ENCODE measurements at places on chromosomes 7 and 10.
A peak's percentile ranks its signal among the peaks of the same experiment; 100 is the strongest.

DNA sequence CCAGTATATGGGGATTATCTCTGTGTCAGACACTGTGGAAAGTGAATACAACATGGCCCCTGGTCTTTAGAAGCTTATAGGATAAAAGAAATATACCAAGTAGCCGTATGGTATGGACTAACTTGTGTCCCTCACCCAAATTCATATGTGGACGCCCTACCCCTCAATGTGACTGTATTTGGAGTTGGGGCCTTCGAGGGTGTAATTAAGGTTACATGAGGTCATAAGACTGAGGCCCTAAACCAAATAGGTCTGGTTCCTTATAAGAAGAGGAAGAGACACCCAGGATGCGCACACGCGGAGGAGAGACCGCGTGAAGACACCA lies 36.3 kb downstream of the ASB13 start:
- no peak for DNase-seq
- no peak overlapping the region for H3K4me3 ChIP-seq
- no peak overlapping the region for H3K27ac ChIP-seq
- no peaks in the 10 kb centered on the region for H3K27me3 ChIP-seq
- H3K4me1 ChIP-seq = peaks cover 11% of the 10 kb centered on the region

- H3K27me3 ChIP-seq = no peaks in the 10 kb centered on the region
- no peak overlapping the region for H3K4me3 ChIP-seq
- H3K27ac ChIP-seq = no peak overlapping the region
- no peaks in the 10 kb centered on the region for H3K4me1 ChIP-seq
- no peaks in the 10 kb centered on the region for H3K36me3 ChIP-seq
These were observed 306.2 kb downstream of the CCSER2 start for GRCh38 chr10:84634636-84635035.

- H3K4me3 ChIP-seq = no peak overlapping the region
- peaks cover 6% of the 10 kb centered on the region for H3K36me3 ChIP-seq
- no peak overlapping the region for H3K27ac ChIP-seq
These were observed 6.3 kb downstream of the ABCC2 start for GRCh38 chr10:99788598-99789256.

GRCh38 chr10:89589101-89589720 lies 53.8 kb upstream of the SLC16A12 start:
- no peaks in the 10 kb centered on the region for H3K27me3 ChIP-seq
- H3K4me1 ChIP-seq = no peaks in the 10 kb centered on the region
- no peak for DNase-seq
- no peak overlapping the region for H3K4me3 ChIP-seq
- H3K36me3 ChIP-seq = no peaks in the 10 kb centered on the region

DNA sequence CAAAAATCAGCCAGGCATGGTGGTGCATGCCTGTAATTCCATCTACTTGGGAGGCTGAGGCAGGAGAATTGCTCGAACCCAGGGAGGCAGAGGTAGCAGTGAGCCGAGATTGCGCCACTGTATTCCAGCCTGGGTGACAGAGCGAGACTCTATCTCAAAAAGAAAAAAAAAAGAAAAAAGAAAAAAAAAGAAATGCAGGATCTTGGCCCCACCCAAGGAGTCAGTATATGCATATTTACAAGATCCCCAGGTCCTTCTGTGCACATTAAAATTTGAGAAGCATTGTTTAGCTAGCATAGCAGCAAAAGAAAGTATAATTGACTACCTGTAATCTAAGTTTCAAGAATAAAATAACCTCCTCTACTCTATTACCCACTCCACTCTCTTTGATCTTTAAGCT lies 15.8 kb downstream of the PIK3AP1 start:
- H3K4me1 ChIP-seq = no peaks in the 10 kb centered on the region
- no peak for DNase-seq
- no peak overlapping the region for H3K27ac ChIP-seq
- peaks cover 2% of the 10 kb centered on the region for H3K27me3 ChIP-seq
- no peaks in the 10 kb centered on the region for H3K36me3 ChIP-seq
- no peak overlapping the region for H3K4me3 ChIP-seq

DNA sequence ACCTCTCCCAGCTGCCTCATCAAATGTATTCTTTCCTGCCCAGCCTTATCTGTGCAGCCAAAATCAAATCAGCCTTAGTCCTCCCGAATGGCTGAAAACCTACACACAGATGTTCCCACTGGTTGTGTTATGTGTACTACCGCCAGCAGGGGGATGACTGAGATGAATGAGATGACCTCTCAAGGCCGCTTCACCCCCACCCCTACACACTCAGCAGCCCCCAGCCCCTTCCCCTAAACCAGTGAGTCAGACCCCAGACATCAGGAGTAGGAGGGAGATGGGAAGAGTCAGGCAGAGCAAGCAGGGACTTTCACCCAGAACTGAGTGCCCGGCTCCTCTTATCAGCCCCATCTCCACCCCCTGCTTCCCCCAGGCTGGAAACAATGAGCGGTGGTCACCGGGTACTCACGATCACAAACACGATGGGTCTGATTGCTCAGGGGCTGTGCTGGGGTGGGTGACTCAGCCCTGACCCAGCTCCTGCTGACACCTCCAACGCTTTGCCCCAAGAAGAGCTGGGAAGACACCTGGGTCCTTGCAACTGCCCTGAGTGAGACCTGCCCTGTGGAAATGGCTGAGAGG lies 6.5 kb upstream of the C10orf105 start:
- H3K27me3 ChIP-seq = no peaks in the 10 kb centered on the region
- H3K27ac ChIP-seq = peak overlapping the region; percentile 95
- no peaks in the 10 kb centered on the region for H3K36me3 ChIP-seq
- DNase-seq = no peak

- no peak overlapping the region for H3K4me3 ChIP-seq
- DNase-seq = no peak
- no peak overlapping the region for H3K27ac ChIP-seq
- peaks cover 4% of the 10 kb centered on the region for H3K36me3 ChIP-seq
These were observed 172.0 kb downstream of the MAD1L1 start for GRCh38 chr7:2060701-2061100.

DNA sequence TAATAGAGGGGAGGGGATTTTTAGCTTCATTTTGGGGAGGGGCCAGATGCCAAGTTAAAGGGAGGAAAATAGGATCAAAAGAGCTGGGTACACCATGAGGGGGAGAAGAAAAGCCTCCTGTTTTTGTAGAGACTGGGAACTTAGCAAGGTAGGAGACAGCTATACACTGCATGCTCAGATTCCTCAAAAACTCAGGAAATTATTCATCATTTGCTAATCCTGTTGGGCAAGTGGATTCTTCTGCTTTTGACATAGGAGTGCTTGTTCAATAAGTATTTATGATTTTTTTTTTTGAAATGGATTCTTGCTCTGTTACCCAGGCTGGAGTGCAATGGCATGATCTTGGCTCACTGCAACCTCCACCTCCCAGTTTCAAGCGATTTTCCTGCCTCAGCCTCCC lies 73.4 kb downstream of the LYZL2 start:
- no peak overlapping the region for H3K4me3 ChIP-seq
- H3K4me1 ChIP-seq = no peaks in the 10 kb centered on the region
- DNase-seq = no peak
- H3K36me3 ChIP-seq = no peaks in the 10 kb centered on the region

GRCh38 chr7:154372011-154372601 lies 319.9 kb downstream of the DPP6 start:
- no peak overlapping the region for H3K4me3 ChIP-seq
- H3K27me3 ChIP-seq = no peaks in the 10 kb centered on the region
- H3K4me1 ChIP-seq = no peaks in the 10 kb centered on the region
- H3K27ac ChIP-seq = no peak overlapping the region
- H3K36me3 ChIP-seq = no peaks in the 10 kb centered on the region

- H3K4me1 ChIP-seq = no peaks in the 10 kb centered on the region
- H3K27ac ChIP-seq = no peak overlapping the region
- no peak overlapping the region for H3K4me3 ChIP-seq
- no peaks in the 10 kb centered on the region for H3K36me3 ChIP-seq
These were observed 139.3 kb downstream of the GLI3 start for GRCh38 chr7:42097752-42098151.

DNA sequence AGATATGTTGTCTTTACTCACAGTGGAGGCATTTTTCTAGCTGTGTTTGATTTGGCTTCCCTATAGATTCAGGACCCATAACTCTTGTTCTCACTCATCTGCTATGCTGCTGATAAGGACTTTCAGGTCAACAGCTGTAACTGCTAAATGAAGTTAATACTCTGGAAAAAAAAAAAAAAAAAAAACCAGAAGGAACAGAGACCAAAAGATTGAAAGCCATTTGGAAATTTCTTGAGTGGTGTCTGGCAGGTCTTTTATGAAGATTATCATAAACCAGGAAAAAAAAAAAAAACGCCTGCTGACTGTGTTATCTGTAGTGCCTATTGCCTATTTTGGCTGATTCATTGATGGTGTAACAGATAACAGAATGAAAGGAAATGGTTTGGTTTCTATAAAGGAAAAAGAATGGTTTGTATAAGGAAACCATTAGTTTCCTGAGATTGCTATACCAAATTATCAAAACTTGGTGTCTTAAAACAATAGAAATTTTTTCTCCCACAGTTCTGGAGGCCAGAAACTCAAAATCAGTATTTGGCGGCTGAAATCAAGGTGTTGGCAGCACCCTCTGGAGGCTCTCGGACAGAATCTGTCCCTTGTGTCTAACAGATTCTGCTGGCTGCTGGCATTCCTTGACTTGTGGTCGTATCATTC lies 60.5 kb upstream of the BET1 start:
- no peak for DNase-seq
- peaks cover 2% of the 10 kb centered on the region for H3K27me3 ChIP-seq
- no peaks in the 10 kb centered on the region for H3K36me3 ChIP-seq
- H3K27ac ChIP-seq = no peak overlapping the region
- H3K4me1 ChIP-seq = no peaks in the 10 kb centered on the region
- no peak overlapping the region for H3K4me3 ChIP-seq

DNA sequence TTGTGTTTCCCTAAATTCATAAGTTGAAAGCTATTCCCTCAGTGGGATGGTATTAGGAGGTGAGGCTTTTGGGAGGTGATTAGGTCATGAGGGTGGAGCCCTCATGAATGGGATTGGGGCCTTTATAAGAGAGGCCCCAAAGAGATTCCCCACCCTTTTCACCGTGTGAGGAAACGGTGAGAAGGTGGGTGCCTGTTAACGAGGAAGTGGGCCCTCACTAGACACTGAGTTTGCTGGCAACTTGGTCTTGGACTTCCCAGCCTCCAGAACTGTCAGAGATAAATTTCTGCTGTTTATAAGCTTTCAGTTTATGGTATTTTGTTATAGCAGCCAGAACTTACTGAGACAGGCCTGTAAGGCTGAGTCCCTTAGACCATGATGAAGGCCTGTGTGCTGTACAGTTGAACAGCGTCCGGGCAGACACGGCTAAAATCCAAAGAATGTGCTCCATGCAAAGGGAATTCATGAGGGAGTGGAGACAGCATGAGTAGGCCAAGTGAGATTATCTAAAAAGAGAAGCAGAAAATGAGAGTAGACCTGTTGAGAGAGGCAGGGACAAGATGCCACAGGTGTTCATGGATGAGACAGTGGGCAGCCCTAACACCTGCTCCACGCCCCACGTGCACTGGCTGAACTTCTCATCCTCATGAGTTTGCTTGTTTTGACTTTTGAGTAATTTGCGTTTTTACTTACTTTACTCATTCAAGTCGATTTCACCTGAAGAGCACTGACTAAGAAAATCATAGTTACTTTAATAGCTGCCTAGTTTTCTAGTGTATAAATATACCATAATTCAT lies 66.9 kb upstream of the SFMBT2 start:
- H3K4me3 ChIP-seq = no peak overlapping the region
- H3K4me1 ChIP-seq = peaks cover 44% of the 10 kb centered on the region
- no peak for DNase-seq
- no peak overlapping the region for H3K27ac ChIP-seq
- no peaks in the 10 kb centered on the region for H3K27me3 ChIP-seq

DNA sequence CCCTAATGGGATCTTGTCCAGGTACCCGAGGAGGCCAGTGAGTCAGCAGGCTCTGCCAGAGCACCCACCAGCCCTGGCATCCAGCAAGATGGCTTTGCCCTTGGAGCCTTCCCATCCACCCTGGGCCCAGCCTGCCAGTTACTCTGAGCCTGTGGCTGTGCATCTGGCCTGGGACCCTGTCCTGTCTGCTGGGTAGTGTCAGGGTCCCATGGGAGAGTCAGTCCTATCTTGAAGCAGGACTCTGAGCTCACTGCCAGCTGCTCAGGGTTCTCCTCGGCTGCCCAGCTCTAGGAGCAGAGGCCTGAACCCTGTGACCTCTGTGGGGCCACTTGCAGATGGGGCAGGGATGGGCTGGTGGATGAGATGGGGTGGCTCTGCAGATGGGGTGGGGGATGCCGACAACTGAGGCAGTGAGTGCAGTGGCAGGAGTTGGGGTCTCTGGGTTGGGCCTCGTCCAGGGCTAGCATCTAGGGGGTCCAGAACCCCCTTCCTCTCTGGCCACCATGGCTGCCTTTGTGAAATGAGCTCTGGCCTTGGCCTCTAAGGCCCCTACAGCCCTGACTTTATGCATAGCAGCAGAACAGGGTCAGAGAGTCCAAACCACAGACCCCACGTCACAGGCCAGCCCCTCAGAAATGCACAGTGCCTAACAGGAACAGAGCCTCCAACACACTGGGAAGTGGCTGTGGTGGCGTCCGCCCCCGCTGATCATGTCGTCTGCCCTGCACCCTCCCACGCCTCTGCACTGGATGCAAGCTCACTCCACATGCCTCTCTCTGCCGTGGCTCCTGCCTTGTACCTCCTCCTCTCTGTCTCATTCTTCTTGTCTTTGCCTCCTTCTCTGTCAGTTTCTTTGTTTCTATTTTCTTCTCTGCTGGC lies 88.1 kb upstream of the RET start:
- no peak overlapping the region for H3K27ac ChIP-seq
- no peak overlapping the region for H3K4me3 ChIP-seq
- H3K4me1 ChIP-seq = peaks cover 18% of the 10 kb centered on the region
- no peaks in the 10 kb centered on the region for H3K36me3 ChIP-seq
- H3K27me3 ChIP-seq = peaks cover 36% of the 10 kb centered on the region

GRCh38 chr7:128122576-128123290 lies 91.5 kb upstream of the LRRC4 start:
- no peaks in the 10 kb centered on the region for H3K27me3 ChIP-seq
- no peaks in the 10 kb centered on the region for H3K4me1 ChIP-seq
- H3K27ac ChIP-seq = no peak overlapping the region
- no peak for DNase-seq

- H3K4me3 ChIP-seq = peak overlapping the region; percentile 79
- peak overlapping the region; percentile 97 for H3K27ac ChIP-seq
- DNase-seq = peak; percentile 81
- H3K4me1 ChIP-seq = peaks cover 14% of the 10 kb centered on the region
These were observed 373 bp downstream of the H2AZ2 start for GRCh38 chr7:44847509-44847919.

DNA sequence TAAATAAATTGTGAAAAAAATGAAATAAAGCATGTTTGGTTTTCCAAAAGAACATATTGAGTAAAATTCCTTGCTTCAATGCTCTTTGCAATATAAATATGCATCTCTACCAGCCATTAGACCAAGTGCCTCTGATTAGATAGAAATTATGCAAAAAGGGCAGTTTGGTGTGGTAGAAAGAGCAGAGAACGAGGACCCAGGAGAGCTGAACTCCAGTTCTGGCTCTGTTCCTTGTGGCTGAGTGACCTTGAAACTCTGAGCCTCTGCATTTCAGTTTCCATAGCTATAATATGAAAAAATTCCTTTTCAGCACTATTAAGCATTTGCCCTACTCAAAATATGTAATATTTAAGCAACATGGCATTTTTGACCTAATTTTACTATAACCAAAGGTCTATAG lies 36.5 kb downstream of the COL1A2 start:
- H3K36me3 ChIP-seq = peaks cover 4% of the 10 kb centered on the region
- no peak overlapping the region for H3K4me3 ChIP-seq
- H3K27ac ChIP-seq = no peak overlapping the region
- DNase-seq = no peak
- no peaks in the 10 kb centered on the region for H3K4me1 ChIP-seq

- no peak overlapping the region for H3K27ac ChIP-seq
- H3K27me3 ChIP-seq = no peaks in the 10 kb centered on the region
- no peak overlapping the region for H3K4me3 ChIP-seq
- H3K36me3 ChIP-seq = no peaks in the 10 kb centered on the region
- peak; percentile 14 for DNase-seq
- peaks cover 7% of the 10 kb centered on the region for H3K4me1 ChIP-seq
These were observed 138.0 kb upstream of the MTPN start for GRCh38 chr7:136114966-136115762.
